ENCODE measurements at places on chromosomes 3 and 15.

GRCh38 chr3:197752107-197752506 is 2.4 kb downstream of the FYTTD1 start:
- DNase-seq = no peak

GRCh38 chr15:44541282-44541958 is 4.5 kb downstream of the EIF3J start:
- DNase-seq = no peak

GRCh38 chr3:196948442-196949284 is 6.3 kb upstream of the NCBP2 start:
- DNase-seq = no peak

DNA sequence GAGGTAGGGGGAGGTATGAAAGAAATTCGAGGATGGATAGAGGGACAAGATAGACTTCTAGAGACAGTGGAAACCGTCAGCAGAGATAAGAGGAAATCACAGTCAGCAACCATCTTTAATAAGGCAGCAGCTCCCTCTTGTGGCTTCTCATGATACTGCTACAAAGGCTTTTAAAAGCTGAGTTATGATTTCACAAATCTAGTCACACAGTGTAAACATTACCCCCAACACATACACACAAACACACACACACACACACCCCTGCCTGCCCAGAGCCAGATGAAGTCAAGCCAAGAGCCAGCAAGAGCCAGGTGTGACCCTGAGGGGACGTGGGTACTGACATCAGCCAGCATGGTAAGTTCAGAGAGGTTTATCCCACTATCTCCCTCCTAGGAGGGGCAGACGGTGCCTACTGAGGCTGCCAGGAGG is 18.9 kb upstream of the TGM5 start:
- DNase-seq = peak; percentile 15

DNA sequence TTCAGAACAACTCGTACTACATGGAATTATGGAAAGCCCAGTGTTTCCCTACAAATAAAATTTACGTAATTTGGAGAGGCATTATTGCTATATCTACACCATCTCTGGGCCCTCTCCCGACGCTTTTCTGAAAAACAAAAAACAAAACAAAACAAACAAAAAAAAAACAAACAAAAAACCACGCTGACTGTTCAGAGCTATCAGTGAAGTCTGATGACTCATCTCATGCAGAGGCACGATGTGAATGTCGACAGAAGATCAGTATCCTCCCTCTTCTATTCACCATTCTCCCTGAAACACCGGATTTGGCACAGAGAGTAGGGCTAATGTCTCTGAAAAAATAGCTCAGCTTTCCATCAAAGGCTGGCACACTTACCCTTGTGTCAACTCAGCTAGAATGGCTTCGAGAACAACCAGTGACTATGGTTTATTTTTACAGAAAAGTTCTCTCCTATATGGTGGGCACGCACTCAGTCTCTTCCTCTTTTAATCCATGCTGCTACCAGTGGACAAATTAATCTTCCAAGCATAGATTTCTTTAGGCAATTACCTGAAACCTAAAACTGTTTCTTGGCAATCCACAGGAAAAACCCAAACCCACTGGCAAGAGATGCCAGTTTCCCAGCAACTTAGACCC is 1.5 kb downstream of the CRBN start:
- peak; percentile 73 for DNase-seq

GRCh38 chr3:101833446-101833974 is 15.8 kb upstream of the NFKBIZ start:
- DNase-seq = no peak

DNA sequence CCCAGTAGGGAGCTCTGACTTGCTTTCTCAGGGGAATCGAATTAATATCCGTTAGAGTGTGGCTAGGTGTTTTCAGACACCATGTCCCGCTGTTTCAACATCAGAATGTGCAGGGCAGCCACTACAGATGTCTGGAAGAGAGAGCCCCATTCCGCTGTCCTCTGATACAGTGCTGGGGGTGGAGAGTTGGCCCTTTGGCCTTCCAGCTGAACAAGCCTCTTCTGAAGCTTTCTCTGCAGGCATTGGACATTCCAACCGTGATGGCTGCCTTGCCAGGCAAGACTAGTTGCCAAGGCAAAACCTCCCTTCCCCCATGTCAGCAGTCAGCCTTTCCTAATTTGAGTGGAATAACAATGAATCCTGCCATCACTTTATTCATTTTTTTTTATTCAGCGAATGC is 1.5 kb downstream of the FAH start:
- DNase-seq = no peak

DNA sequence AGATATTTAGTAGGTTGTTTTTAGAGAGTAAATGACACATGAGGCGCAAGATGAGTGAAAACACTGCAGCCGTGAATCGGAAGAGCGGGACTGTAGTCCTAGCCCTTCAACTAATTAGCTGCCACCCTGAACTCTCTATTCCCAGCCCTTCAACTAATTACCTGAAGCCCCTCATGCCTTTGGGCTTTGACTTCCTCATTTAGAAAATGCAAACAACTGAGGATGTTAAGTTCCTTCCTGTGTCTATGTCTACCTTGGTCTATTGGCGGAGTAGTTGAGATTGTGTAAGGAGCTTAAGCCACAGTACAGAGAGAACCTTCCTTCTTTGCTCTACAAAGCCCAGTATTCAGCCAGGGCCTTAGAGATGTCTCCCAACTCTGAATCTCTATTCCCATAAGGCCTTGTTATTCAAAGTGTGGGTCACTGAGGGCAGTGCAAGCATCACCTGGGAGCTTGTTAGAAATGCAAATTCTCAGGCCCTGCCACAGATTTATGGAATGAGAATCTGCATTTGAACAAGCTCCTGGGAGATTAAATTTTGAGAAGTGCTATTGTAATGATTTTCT is 71.8 kb upstream of the SCN5A start:
- no peak for DNase-seq

DNA sequence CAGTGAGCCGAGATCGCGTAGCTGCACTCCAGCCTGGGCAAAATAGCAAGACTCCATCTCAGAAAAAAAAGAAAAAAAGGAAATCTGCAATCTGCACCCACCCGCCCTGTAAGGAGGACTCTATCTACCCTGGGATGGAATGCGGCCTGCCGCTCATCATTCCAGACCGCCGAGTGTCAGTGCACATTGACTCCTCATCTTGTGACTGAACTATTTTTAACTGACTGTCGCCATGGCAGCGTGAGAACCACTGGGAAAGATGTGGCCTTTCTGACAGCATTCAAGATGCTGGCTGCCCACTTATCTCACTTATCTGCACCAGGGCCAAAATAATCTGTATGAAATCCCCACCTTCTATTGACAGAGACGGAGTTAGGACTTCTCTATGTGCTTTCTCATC is 38.8 kb upstream of the ANKRD34C start:
- DNase-seq = no peak

GRCh38 chr3:146390006-146390772 is 79.2 kb downstream of the PLSCR2 start:
- DNase-seq = no peak

GRCh38 chr3:97817965-97818364 is 3.8 kb upstream of the CRYBG3 start:
- DNase-seq = no peak

- DNase-seq = no peak
Observed at GRCh38 chr3:194879991-194880939, 194.6 kb downstream of the FAM43A start.

GRCh38 chr3:107962946-107963345 is 127.9 kb downstream of the CD47 start:
- DNase-seq = no peak

GRCh38 chr3:15287565-15288330 is 44.6 kb downstream of the SH3BP5 start:
- no peak for DNase-seq

GRCh38 chr3:75254685-75255084 is 409.4 kb upstream of the FRG2C start:
- no peak for DNase-seq

GRCh38 chr3:83928391-83928790 is 1030.4 kb upstream of the CADM2 start:
- peak; percentile 47 for DNase-seq

DNA sequence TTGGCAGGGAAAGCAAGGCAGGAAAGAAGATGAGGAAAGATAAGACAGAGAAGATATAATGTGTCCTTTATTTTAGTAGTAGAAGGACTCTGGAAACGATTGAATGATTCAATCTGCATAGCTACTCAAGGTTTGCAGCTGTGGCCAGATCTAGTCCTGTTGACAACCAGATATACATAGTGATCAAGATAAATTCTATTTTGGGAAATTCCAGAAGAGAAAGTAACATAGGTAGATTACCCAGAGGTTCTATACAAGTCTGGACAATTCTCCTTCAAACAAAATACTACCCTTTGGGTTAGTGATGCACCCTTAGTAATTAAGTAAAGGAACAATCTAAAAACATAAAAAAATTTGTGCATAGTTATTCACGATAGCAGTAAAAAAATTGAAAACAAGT is 9.4 kb downstream of the TERC start:
- no peak for DNase-seq

- no peak for DNase-seq
Observed at GRCh38 chr3:23831517-23832394, 26.0 kb downstream of the UBE2E1 start.

DNA sequence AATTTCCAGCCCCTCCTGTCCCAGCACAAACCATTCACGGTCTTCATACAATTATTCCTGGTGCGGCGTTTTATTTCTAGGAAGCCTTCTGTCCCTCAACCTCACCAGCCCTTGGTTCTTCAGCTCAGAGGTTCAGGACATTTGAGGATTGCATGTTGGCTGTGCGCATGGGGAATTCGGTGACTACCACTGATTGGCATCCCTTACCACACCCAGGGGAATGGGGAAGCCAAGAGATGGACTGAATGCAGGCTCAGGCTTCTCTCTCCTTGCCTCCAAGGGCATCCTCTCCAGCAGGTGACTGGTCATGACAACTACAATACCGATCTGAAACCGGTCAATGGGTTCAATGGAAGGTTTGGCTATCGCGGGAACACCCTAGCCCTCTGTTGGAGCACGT is 153.8 kb downstream of the MTHFS start:
- no peak for DNase-seq

GRCh38 chr3:67901681-67902080 is 247.3 kb upstream of the SUCLG2 start:
- DNase-seq = no peak

DNA sequence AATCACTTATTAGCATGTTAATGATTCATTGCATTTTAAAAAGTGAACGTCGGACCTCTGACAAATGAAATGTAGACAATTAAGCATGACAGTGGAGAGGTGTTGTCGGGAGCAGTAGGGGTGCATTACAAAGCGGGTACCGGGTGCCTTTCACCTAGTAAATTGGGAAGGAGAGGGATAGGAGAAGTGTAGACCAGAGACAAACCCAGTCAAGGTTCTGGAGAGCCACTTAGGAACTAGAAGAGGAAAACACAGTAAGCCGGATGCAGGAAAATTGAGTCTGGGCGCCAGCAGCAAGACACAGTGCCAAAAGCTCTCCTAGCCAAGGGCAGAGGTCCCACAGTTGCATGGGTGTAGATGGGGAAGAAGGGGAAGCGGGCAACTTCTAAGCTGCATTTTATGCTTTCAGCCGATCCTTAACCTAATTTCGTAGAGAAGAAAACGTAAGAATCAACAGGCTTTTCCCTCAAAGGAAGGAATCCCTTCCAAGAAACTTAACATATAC is 3.1 kb upstream of the CERS3 start:
- DNase-seq = no peak

GRCh38 chr3:46706771-46707582 is 5.8 kb downstream of the TMIE start:
- DNase-seq = no peak

DNA sequence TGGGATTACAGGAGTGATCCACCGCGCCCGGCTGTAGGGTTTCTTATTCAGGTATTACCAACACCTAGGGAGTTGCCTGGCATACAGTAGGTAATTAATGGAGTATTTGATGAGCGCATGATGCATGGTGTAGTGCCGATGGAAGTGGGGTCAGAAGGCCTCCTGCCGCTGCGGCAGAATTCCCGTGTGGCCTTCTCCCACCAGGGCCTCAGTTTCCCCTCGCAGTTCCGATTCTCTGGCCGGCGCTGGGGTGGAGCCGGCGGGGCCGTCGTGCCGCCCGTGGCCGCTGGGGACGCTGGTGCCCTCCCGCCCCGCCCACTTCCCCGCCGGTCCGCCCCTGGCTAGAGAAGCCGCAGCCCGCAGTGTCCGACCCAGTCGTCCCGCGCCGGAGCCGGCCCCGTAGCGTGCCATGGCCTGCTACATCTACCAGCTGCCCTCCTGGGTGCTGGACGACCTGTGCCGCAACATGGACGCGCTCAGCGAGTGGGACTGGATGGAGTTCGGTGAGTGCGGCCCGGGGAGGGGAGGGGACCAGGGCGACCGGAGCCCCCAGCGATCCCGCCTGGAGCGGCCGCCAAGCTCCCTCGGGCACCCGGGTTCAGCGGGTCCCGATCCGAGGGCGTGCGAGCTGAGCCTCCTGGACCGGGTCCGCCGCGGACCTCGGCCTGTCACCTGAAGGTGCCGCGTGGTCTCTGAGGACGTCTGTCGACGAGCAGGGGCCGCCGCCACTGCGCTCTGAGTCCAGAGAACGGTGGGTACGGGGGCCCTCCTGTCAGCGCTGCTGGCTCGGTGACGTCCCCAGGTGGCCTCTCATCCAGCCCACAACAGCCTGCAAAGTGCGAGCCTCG is at the start of gene IRAK2:
IRAK2 (plus strand) TSS at position 374 of the 848 bp plus-strand sequence; CDS start at position 410, 36 bp downstream.
- peak; percentile 45 for DNase-seq

DNA sequence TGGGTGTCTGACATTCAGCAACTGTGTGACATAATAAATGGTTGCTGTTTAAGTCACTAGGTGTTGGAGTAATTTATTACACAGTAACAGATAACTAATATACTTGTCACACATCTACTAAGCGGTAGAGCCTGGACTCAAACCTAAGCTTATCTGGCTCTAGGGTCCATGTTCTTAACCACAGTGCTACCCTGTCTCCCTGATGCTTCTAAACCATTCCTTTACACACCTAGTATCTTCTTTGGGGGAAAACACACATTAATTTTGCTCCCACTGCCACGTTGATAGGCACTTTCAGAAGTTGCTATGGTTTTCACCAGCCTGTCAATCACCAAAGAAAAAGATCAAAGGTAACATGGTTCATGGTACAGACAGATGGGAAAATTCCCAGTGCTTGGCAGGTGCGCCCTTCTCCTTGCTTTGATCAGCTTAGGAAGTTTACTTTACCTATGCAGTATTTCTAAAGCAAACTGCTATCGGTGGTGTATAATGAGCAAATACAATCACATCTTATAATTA is 150.8 kb downstream of the PDZRN3 start:
- no peak for DNase-seq

DNA sequence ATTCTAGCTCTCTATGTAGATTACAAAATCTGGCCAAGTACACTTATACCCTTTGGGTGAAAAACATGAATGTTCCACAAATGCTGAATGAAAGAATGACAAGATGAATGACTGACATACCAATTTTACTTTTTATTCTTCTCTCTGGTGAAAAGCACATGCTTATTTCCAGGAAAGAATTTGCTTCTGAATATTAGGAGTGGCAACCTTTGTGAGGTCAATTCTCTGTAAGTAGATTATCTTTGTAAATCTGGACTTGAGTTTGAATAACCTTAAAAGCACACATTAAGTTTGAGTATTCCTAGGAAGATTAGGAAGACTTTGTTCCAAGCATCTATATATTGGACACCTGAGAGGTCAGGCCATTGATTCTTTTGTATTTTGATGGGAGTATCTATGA is 78.1 kb upstream of the P2RY1 start:
- DNase-seq = no peak

GRCh38 chr3:190155752-190156151 is 35.1 kb upstream of the P3H2 start:
- no peak for DNase-seq

- no peak for DNase-seq
Observed at GRCh38 chr3:128011140-128011539, 41.1 kb upstream of the SEC61A1 start.
